ENCODE measurements at places on chromosomes 13 and 19. TPM values are rescaled to one million over a fixed set of nuclear protein-coding genes. Genes with fewer than 3 reads are reported as not detected.

The PPAN gene
- 52.1 TPM for total RNA-seq

The ZNF284 gene
- 1.9 TPM for total RNA-seq

The XAB2 gene
- total RNA-seq, result 19.5 TPM

- peak; percentile 71 for DNase-seq
These were observed 5.9 kb downstream of the ZNF792 start for GRCh38 chr19:34957830-34958751.

DNA sequence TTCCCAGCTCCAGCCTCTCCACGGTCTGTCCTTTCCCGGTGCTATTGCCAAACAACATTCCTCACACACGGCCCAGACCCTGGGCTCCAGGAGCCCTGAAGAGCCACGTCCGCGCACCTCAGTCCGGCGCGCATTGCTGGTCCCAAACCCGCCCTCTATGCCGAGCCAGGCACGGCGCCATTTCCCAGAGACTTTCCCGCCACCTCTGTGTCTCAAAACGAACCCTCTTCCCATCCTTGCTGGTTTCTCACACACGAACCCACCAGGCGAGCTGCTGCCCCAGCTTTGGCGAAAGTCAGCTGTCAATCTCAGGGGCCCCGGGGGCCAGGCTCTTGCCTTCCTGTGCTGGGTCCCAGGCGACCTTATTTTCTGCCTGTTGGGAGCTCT is 28.0 kb upstream of the F7 start:
- DNase-seq, result no peak

GRCh38 chr13:28658796-28659620 is at the start of gene POMP:
TSS of gene POMP (plus strand) at chr13:28659130. CDS start at chr13:28659185, 55 bp downstream.
- DNase-seq, result peak; percentile 99

- no peak for DNase-seq
These were observed 202.0 kb downstream of the TSHZ3 start for GRCh38 chr19:31147234-31147633.

- DNase-seq, result no peak
These were observed 131.8 kb downstream of the IRS2 start for GRCh38 chr13:109654341-109655205.
